ENCODE measurements at places on chromosomes 12 and 14. TPM values are rescaled to one million over a fixed set of nuclear protein-coding genes. Genes with fewer than 3 reads are reported as not detected.
A peak's percentile ranks its signal among the peaks of the same experiment; 100 is the strongest.

Gene RNASE4
- 80.3 TPM for total RNA-seq

Gene TCP11L2
- total RNA-seq = 38.4 TPM

Gene SYCP3
- total RNA-seq = 0.14 TPM

Gene TSPAN11
- total RNA-seq = 11.1 TPM

Gene TMTC1
- total RNA-seq = 68.5 TPM

Gene FAM90A1
- total RNA-seq = 0.28 TPM

- H3K36me3 ChIP-seq = no peaks in the 10 kb centered on the region
- no peak overlapping the region for H3K4me3 ChIP-seq
- H3K27me3 ChIP-seq = no peaks in the 10 kb centered on the region
- no peaks in the 10 kb centered on the region for H3K4me1 ChIP-seq
These were observed 221.9 kb upstream of the KITLG start for GRCh38 chr12:88802096-88802706.

GRCh38 chr12:115212356-115212755, 528.4 kb upstream of the TBX3 start:
- H3K4me1 ChIP-seq = peaks cover 23% of the 10 kb centered on the region
- no peak for DNase-seq
- no peak overlapping the region for H3K4me3 ChIP-seq
- H3K27me3 ChIP-seq = no peaks in the 10 kb centered on the region
- no peaks in the 10 kb centered on the region for H3K36me3 ChIP-seq

DNA sequence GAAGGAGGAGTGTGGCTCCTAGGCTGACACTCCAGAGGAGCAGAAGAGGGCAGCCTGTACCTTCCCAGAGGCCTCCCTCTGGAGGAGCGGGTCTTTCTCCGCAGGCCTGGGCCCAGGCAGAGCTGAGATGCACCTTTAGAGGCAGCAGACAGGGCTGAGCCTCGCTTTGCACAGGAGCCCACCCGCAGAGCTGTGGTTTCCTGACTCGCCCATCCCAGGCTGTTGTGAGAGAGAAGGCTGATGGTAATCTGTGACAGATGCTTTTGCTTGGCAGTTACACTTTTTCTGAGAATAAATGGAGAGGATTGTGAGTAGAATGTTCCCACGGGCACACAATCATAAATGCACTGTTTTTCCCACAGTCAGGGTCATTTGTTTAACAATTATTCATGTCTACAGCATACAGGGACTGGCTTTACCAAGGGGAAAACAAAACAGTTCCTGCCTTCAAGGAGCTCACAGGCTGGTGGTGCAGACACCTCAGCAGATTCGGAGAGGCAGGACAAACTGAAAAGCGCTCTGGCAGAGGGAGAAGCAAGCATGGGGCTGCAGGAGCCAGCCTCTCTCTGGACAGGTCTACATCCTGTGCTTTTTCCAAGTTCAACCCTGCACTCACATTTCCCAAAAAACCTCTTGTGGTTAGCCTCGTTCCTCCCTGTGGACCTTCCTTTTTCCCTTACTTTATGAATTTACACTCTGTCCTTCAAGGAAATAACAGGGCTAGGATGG, 13.9 kb downstream of the EVL start:
- H3K27me3 ChIP-seq = no peaks in the 10 kb centered on the region
- no peaks in the 10 kb centered on the region for H3K36me3 ChIP-seq
- no peak overlapping the region for H3K4me3 ChIP-seq
- no peak for DNase-seq
- H3K27ac ChIP-seq = no peak overlapping the region
- no peaks in the 10 kb centered on the region for H3K4me1 ChIP-seq

DNA sequence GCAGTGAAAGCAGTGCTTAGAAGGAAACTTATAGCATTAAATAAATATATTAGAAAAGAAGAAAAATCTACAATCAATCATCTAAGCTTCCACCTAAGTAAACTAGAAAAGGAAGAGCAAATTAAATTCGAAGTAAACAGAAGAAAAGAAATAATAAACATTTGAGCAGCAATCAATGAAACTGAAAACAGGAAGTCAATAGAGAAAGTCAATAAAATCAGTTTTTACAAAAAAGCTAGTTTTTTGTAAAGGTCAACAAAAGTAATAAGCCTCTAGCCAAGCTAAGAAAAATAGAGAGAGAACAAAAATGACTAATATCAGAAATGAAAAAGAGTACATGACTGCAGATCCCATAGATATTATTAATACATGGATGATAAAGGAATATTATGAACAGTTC, 34.2 kb upstream of the KTN1 start:
- H3K4me3 ChIP-seq = no peak overlapping the region
- no peak for DNase-seq
- no peaks in the 10 kb centered on the region for H3K4me1 ChIP-seq
- H3K36me3 ChIP-seq = no peaks in the 10 kb centered on the region

DNA sequence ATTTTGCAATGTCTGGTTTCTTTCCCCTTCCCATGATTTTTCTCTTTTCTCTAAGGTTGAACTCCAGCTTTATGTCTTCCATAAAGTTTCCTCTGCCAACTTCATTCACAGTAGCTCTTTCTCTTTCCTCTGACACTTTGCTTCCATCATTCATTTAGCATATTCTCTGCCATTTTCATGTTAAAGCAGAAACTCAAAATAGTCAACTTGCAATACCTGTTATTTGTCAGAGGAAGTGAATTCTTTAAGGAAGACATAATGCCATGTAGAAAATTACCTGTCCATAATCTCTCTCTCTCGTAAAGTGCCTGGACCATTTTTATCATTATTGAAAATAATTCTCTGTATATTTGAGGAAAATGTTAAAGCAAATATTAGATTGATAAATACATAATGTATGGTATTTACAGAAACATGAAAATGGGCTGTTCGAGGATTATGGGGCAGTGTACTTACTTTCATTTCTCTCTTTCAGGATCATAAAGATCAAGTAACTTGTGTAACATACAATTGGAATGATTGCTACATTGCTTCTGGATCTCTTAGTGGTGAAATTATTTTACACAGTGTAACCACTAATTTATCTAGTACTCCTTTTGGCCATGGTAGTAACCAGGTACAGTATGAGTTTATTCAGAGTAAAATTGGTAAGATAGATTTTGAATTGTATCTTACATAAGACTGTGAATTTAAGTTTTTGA, 12.6 kb downstream of the NEDD1 start:
- no peaks in the 10 kb centered on the region for H3K36me3 ChIP-seq
- H3K27me3 ChIP-seq = no peaks in the 10 kb centered on the region
- H3K4me3 ChIP-seq = no peak overlapping the region
- no peaks in the 10 kb centered on the region for H3K4me1 ChIP-seq
- no peak for DNase-seq

DNA sequence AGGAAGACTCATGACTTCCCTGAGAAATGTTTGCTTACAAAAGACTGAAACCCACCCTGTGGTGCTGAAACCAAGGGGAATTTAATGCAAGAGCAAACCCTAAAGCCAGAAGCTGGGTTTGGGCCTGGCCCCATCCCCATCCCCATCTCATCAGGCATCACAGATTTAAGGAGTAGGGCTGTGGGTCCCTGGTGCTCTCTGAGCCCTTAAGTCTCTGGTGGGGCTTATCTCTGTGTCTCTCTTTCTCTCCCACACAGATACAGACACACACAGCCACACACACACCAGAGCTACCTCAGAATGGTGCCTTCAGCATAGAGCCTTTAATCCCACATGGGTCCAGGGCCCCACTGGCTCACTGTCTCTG, 237.1 kb downstream of the SLC41A2 start:
- peak overlapping the region; percentile 24 for H3K27ac ChIP-seq
- H3K27me3 ChIP-seq = no peaks in the 10 kb centered on the region
- H3K4me1 ChIP-seq = no peaks in the 10 kb centered on the region
- no peaks in the 10 kb centered on the region for H3K36me3 ChIP-seq

GRCh38 chr12:110279566-110280375, 1.3 kb upstream of the ATP2A2 start:
- no peaks in the 10 kb centered on the region for H3K36me3 ChIP-seq
- H3K4me3 ChIP-seq = peak overlapping the region; percentile 84
- peaks cover 36% of the 10 kb centered on the region for H3K4me1 ChIP-seq

DNA sequence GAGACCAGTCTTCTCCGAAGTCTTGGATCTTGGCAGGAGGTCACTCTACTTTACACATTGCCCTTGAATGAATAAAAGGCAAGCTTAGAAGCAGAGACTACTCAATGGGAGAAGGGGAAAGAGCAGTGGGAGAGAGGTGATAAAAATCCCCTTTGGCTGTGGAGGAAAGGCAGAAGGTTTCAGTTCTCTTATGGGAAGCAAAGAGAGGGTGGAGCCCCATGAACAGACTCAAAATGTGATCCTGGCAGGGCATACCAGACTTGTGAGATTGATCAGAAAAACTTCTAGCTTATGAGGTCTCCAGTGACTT, 49.6 kb upstream of the HECTD1 start:
- H3K36me3 ChIP-seq = no peaks in the 10 kb centered on the region
- no peak for DNase-seq
- no peaks in the 10 kb centered on the region for H3K4me1 ChIP-seq
- H3K27me3 ChIP-seq = no peaks in the 10 kb centered on the region
- H3K4me3 ChIP-seq = no peak overlapping the region
- H3K27ac ChIP-seq = no peak overlapping the region

DNA sequence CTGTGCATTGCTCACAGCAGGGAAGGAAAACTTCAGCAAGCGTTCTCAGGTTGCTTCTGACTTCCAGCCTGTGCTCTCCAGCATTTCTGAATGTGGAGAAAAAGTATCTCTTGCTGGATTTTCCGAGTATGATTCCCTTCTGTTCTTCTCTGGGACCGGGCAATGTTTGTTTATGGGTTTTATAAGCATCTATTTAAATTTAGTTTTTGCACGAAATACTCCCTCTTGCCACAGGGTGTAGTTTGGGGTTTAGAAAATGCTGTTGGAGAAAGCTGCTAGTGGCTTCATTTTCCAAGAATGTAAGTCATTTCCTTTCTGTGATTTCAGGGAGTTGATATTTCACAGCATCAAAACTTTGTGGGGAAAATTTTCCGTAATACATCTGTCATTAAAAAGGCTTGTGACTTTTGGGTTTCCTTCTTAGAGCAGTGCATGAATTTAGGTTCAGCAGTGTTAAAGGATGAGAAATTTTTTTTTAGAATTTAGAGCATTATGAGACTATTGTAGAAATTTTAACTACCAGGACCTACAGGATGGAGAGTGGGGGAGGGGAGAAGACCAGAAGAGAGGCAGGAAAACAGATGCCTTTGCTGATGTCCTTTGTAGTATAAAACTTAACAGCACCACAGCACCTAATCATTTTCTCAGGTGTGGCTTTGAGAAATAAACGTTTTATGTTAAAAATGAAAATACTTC, 1.5 kb downstream of the FRMD6 start:
- no peaks in the 10 kb centered on the region for H3K27me3 ChIP-seq
- peak overlapping the region; percentile 96 for H3K4me3 ChIP-seq
- peaks cover 55% of the 10 kb centered on the region for H3K4me1 ChIP-seq
- H3K36me3 ChIP-seq = no peaks in the 10 kb centered on the region
- peak overlapping the region; percentile 92 for H3K27ac ChIP-seq
- DNase-seq = no peak

GRCh38 chr14:73252491-73253322, 15.4 kb downstream of the PAPLN start:
- H3K4me3 ChIP-seq = no peak overlapping the region
- no peak for DNase-seq
- H3K36me3 ChIP-seq = peaks cover 43% of the 10 kb centered on the region
- no peaks in the 10 kb centered on the region for H3K27me3 ChIP-seq

DNA sequence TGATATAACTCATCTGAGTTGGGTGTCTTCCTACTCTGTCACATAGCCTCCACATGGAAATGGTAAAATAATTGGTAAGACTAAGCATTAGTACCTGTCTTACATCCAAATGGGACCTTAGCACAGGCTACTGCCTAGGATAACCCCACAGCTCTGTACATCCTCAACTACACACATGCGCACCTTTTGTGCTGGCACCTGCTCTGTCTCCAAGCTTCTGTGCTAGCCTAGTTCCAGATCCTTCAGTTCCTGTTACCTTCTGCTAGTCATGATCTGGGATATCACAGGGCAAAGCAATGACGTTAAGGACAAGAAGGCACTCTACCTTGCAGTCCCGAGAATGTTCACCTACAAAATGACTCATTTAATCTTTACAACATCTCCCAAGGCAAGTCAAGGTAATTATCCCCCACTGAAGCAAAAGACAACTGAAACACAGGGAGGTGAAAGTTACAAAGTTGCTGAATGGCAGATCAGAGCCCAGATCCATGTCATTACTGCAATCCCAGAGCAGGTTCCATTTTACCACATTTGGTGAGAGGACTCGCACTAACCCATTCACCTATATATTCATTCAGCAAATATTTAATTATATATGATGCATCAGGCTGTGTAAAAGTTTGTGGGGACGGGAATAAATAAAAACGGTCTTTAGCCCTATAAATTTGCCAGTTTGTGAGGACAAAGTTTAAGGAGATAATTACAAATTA, 61.7 kb downstream of the PPM1H start:
- no peaks in the 10 kb centered on the region for H3K27me3 ChIP-seq
- H3K27ac ChIP-seq = no peak overlapping the region
- no peak for DNase-seq
- no peak overlapping the region for H3K4me3 ChIP-seq
- H3K36me3 ChIP-seq = no peaks in the 10 kb centered on the region

DNA sequence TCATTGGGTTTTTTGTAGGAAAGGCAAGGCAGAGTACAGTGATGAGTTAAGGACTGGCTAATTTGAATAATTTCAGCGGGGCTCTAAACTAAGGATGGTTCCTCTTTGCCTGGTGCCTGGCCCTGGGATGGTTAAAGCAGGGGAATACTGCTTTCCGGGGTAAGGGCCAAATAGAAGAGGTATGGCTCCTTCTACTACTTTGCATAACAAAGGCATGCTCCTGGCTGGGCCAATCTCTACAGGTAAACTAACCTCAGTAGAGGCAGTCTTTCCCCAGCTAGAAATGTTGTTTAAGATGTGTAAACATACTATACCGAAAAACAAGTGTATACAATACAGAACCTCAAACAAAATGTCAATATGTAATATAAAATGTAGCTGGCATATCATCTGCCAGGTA, 1239.0 kb downstream of the SLC16A7 start:
- DNase-seq = no peak
- no peak overlapping the region for H3K27ac ChIP-seq
- H3K4me3 ChIP-seq = no peak overlapping the region
- H3K4me1 ChIP-seq = no peaks in the 10 kb centered on the region
- H3K27me3 ChIP-seq = no peaks in the 10 kb centered on the region
- H3K36me3 ChIP-seq = no peaks in the 10 kb centered on the region

- no peaks in the 10 kb centered on the region for H3K36me3 ChIP-seq
- H3K4me3 ChIP-seq = no peak overlapping the region
- DNase-seq = no peak
- H3K27ac ChIP-seq = no peak overlapping the region
- H3K27me3 ChIP-seq = no peaks in the 10 kb centered on the region
- peaks cover 7% of the 10 kb centered on the region for H3K4me1 ChIP-seq
These were observed 65.2 kb downstream of the KDM2B start for GRCh38 chr12:121515615-121516014.

GRCh38 chr14:51239813-51240803, at the start of gene TMX1:
TSS of gene TMX1 (plus strand) at chr14:51240247. CDS start at chr14:51240293, 46 bp downstream.
- peak within 1 kb of the TSS; percentile 87 for H3K27ac ChIP-seq
- H3K4me3 ChIP-seq = peak within 1 kb of the TSS; percentile 97
- DNase-seq = peak; percentile 99
- H3K4me1 ChIP-seq = peaks cover 25% of the 10 kb centered on the region

DNA sequence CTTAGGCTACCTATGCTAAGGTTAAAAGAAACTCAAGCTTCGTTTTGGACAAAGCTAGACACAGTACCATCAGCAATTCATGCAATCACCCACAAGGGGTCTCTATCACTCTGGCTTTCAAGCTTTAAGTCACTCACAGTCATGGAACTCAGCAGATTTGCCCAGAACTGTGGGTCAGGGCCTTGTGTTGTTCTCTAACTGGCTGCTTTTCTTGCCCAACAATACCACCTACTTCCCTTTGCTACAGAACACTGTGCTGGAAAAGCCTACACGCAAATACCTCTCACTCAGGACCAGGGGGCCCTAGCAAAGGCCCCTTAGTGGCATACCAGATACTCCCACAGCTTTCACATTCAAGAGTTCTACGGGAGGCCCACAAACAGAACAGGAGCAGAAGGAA, 9.1 kb downstream of the NEMP1 start:
- peak overlapping the region; percentile 82 for H3K27ac ChIP-seq
- peaks cover 6% of the 10 kb centered on the region for H3K36me3 ChIP-seq
- H3K4me3 ChIP-seq = no peak overlapping the region
- no peaks in the 10 kb centered on the region for H3K27me3 ChIP-seq
- H3K4me1 ChIP-seq = no peaks in the 10 kb centered on the region

All from sigmoid colon (tissue), 7 donors.